ENCODE measurements at places on chromosomes 7 and 10. TPM values are rescaled to one million over a fixed set of nuclear protein-coding genes. Genes with fewer than 3 reads are reported as not detected.

Gene SLC39A12
- total RNA-seq = 0.14 TPM

Gene PRSS37
- total RNA-seq = not detected

Gene AGFG2
- total RNA-seq = 175 TPM

Gene CTAGE4
- total RNA-seq = not detected

Gene VSTM4
- total RNA-seq = 71.9 TPM

Gene PIP
- total RNA-seq = not detected

Gene PLEKHA1
- 14.0 TPM for total RNA-seq

Gene CFAP70
- total RNA-seq = 6.3 TPM

Gene GPR15LG
- not detected for total RNA-seq

Gene GPER1
- total RNA-seq = 24.5 TPM

Gene EMX2
- total RNA-seq = 0.11 TPM

Gene TMEM184A
- 1.3 TPM for total RNA-seq

Gene DRGX
- total RNA-seq = 9.4 TPM

Gene UROS
- total RNA-seq = 82.4 TPM

Gene ZNF853
- total RNA-seq = 11.1 TPM

Gene ZNF365
- 0.96 TPM for total RNA-seq

Gene GIMAP7
- 14.5 TPM for total RNA-seq

Gene DNAH11
- 25.3 TPM for total RNA-seq

Gene WIPF3
- 4.8 TPM for total RNA-seq

Gene EPHB4
- total RNA-seq = 140 TPM

Gene PDE6C
- total RNA-seq = not detected

Gene SPDYE18
- 1.4 TPM for total RNA-seq

Gene OPN1SW
- not detected for total RNA-seq

Gene CEP55
- total RNA-seq = 7.7 TPM

Gene PNLIPRP1
- total RNA-seq = not detected

Gene GATA3
- total RNA-seq = 7.3 TPM

Gene ANKRD7
- total RNA-seq = 9.4 TPM

Gene TYW1B
- total RNA-seq = 0.72 TPM

Gene CPVL
- total RNA-seq = 53.5 TPM

Gene UPK3B
- total RNA-seq = 0.81 TPM

Gene SPDYE8
- total RNA-seq = not detected

Gene ATP5F1C
- 561 TPM for total RNA-seq

Gene ANKRD61
- total RNA-seq = not detected

Gene PTPRZ1
- total RNA-seq = 0.27 TPM

Gene ERVW-1
- not detected for total RNA-seq

Gene PAX4
- total RNA-seq = not detected

Gene ZNF425
- 1.9 TPM for total RNA-seq

Gene LRRC27
- 7.4 TPM for total RNA-seq

Gene BHLHA15
- not detected for total RNA-seq

Data from adrenal gland (tissue), 19 donors.